ENCODE measurements at places on chromosomes 2 and 18.

DNA sequence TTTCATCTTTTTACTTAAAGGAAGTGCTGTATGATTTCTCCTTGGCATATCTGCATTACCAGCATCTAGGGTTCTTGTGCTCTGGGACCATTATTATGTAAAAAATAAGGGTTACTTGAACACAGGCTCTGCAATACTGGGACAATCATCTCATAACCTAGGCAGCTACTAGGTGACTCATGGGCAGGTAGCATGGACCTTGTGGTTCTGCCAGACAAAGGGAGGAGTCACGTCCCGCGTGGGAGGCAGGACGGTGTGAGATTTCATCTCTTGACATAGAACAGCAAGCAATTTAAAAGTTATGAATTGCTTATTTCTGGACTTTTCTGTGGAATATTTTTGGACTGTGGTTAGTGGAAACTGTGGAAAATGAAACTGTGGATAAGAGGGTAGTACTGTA, 34.1 kb downstream of the ASAP2 start:
- no peak for DNase-seq

DNA sequence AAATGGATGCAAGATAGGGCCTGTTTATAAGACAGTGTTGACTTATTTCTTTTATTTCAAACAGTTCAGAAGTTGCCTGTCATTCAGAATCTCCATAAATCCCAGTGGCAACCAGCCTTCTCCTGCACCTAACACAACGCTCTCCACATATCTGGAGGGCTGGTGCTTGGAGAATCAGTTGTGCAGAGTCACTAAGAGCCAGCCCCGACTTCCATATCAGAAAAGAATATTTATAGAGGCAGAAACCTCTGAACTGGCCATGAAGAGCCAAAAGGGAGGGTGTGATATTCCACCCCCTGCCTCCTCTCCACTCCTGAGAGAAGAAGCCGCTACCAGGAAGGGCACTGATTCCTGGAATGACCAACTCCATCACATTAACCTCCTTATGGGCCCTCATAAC, 34.0 kb upstream of the B4GALT6 start:
- DNase-seq, result no peak

- DNase-seq, result no peak
Observed at GRCh38 chr18:40576507-40577115, 1378.4 kb upstream of the PIK3C3 start.

DNA sequence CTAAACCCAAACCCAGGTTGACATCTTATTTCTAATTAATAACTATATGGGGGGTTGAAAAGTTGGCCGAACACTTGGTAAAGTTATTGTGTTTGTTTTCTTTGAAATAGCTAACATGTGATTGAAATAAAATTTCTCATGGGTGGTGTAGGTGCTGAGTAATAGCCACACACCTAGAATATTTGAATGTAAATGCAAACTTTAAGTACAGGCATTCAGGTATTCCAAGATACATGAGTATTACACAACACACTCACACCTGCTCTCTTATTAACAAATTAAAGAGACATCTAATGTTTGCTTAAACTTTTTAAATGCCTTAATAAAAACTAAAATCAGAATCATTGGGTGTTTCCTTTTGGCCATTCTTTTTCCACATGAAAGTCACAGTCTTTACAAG, 165.5 kb downstream of the EHBP1 start:
- DNase-seq, result no peak

- DNase-seq, result no peak
Observed at GRCh38 chr2:216408426-216409290, 3.6 kb upstream of the SMARCAL1 start.

DNA sequence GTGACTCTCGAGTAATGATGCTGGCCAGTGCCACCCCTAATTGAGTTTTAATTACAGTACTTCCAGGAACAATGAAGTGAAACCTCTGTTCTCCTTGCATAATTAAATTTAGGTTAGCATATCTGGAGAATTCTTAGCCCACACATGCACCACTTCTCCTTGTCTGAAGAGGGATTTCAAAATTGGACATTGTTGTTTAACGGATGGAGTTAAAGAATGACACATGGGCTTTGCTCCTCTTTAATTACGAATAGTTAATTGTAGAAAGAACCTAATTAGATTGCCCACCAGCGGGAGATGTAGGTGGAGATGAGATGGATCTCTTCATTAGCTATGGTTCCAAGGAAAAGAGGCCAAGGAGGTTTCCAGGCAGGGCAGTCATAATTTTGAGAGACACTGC, 33.1 kb upstream of the EN1 start:
- no peak for DNase-seq

GRCh38 chr2:138622613-138623012, 121.0 kb downstream of the SPOPL start:
- no peak for DNase-seq

DNA sequence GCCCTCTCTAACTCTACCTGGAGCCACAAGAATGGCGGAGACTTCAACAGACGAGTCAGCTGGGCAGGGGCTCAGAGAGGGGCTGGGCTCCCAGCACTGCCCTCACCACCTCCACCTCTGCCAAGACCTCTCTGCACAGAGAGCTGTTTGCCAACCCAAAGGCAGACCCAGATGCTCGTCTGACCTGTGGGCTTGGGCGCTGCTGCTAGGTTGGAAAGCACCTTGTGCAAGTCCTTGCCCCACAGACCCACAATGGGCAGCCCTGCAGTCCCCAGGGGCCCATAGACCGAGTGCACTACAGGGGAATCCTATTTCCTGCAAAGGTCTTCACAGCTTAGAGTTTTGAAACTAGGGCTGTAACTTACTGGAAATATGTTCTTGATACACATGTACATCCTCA, 13.3 kb downstream of the ACKR3 start:
- no peak for DNase-seq

DNA sequence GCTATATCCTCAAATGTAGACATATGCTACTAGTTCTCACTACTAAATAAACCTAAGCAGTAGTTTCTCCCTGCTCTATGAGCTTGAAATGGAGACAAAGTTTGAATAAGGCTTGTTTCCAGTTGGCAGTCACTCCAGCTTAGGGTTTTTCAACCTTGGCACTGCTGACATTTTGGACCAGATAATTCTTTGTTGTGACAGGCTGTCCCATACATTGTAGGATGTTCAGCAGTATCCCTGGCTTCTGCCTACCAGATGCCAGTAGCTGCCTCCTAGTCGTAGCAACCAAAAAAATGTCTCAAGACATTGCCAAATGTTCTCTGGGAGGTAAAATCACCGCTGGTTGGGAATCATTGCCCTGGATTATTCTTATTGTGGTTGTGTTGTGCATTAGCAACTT, 182.7 kb upstream of the PARD3B start:
- no peak for DNase-seq

- DNase-seq, result peak; percentile 49
Observed at GRCh38 chr18:59145055-59145454, 5.4 kb downstream of the SEC11C start.

- DNase-seq, result no peak
Observed at GRCh38 chr18:49486606-49486952, 455 bp downstream of the C18orf32 start.

Measured in DMS153 (cell line).